ENCODE measurements at places on chromosomes 11 and 22.

DNA sequence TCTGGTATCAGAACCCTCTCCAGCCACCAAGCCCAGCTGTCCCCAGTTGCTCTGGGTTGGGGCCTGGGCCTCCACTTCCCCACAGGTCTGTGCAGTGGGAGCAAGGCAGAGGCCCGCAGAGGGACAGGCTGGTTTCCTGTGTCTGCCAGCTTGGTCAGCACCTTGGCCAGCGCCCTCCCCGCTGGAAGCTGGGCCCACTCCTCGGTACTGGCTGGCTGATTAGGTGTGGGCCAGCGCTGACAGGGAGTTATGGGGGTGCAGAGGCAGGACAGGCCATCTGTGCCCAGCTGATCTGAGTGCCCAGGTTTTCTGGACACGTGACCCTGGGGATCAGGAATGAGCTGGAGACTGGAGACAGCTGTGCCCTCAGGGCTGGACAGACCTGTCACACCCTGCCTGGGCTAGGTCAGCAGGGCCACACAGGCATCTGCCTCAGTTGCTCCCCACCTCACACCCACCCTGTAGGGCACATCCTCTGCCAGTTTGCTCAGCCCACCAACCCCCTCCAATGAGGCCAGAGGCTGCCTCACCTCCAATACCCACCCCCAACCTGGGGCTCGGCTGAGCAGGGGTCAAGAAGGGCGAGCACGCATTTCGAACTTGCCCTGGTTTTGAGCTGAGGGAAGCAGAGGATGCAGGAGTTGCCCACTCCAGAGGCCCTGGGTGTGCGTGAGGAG is 175.3 kb downstream of the IGLL1 start:
- no peak for DNase-seq

GRCh38 chr11:117345039-117345438 is 17.4 kb downstream of the CEP164 start:
- no peak for DNase-seq

GRCh38 chr11:114195151-114195550 is 101.0 kb upstream of the NNMT start:
- no peak for DNase-seq

GRCh38 chr11:7577291-7578190 is 63.7 kb downstream of the PPFIBP2 start:
- DNase-seq: no peak

GRCh38 chr11:472272-472671 is 22.2 kb downstream of the PTDSS2 start:
- no peak for DNase-seq

- DNase-seq: no peak
Observed at GRCh38 chr11:47607380-47607779, 13.2 kb upstream of the C1QTNF4 start.

- no peak for DNase-seq
Observed at GRCh38 chr11:131522851-131523250, 152.4 kb downstream of the NTM start.

DNA sequence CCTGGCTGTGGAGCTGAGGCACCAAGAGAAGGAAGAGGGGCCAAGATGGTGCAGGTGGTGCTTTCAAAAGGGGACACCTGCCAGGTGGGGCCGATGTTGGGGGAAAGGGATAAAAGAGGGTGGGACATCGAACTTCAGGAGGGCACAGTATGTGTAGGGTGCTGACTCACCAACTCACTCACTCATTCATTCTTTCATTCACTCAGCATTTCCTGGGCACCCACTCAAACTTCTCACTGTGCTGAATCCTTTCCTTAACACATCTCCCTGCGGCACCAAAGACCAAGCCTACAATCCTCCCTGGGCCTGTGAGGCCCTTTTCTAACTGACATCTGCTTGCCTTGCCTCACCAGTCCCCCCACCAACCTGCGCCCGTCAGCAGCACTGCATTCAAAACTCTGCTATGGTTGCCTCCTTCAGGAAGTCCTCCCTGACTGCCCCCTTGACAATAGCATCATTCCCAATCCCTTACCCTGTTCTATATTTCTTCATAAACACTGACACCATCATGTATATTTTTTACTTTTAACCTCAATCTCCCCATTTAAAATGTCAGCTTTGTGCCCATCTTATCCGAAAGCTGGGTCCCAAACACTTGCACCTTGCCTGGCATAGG is 246.6 kb downstream of the MN1 start:
- DNase-seq: no peak

- no peak for DNase-seq
Observed at GRCh38 chr22:24106385-24107381, 74.6 kb upstream of the SUSD2 start.

- no peak for DNase-seq
Observed at GRCh38 chr11:126510621-126511370, 155.3 kb downstream of the ST3GAL4 start.

DNA sequence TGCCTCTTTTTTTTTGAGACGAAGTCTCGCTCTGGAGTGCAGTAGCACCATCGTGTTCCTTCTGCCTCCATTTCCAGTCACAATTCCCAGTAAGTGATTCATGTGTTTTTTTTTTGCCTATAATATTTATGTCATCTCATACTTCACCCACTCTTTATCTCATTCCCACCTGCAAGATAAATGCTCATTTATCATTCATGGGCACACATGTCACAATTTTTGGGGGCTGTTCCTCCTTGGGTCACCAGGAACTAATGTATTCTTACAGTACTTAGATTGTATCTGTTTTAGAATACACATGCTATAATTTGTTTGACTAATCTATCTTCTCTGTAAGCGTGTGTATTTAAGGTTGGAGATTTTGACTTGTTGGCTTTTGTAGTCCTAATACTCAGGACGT is 222.7 kb downstream of the SWAP70 start:
- no peak for DNase-seq

DNA sequence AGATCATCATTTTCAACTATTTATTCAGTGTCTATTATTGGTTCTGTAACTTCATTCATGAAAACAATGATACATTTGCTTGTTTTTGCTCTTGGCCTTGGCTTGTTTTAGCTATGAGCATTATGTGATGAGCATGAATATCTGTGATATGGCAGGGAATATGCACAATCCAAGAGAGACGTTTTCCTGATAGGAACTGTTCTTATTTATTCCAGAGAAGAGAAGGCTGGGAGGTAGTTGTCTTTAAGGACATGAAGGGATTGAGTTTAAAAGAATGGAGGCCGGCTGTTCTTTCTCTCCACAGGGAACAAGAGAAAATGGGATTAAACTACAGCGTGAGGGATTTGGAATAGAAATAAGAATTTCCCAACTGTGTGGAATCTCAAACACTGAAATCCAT is 30.3 kb downstream of the BLID start:
- DNase-seq: no peak

- no peak for DNase-seq
Observed at GRCh38 chr11:128834157-128834556, 32.9 kb downstream of the KCNJ1 start.

DNA sequence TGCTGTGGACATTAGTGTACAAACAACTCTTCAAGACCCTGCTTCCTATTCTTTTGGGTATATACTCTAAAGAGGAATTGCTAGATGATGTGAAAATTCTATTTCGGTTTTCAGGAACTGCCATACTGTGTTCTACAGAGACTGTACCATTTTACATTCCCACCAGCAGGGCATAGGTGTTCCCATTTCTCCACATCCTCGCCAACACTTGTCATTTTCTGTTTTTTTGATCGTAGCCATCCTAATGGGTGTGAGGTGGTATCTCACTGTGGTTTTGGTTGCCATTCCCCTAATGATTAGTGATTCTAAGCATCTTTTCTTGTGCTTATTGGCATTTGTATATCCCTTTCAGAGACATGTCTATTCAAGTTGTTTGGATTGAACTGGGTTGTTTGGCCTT is 29.8 kb upstream of the GRK3 start:
- no peak for DNase-seq

GRCh38 chr22:37014835-37015586 is 4.2 kb downstream of the TST start:
- DNase-seq: no peak
